GM12878 (cell line): ENCODE measurements at places on chromosomes 12 and 14.
A peak's percentile ranks its signal among the peaks of the same experiment; 100 is the strongest.

DNA sequence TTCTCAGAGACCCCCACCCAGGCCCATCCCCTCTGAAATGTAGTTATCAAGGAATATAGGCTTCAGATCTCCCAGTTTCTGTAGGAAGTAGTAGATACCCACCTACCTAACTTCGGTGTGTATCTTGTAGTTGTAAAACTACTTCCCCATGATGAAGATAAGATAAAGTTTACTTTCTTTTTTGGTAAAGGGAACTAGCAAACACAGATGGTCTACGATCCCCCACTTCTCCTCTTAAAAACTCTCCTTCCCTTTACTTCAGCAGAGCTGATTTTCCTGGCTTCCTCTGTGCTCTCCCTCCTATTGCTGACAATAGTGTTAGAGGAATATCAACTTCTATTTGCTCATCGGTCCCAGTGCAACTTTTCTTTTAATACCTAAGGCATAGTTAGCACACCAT is 395.2 kb downstream of the RPL10L start:
- DNase-seq, result no peak

- DNase-seq, result peak; percentile 43
Measured at GRCh38 chr12:118238888-118239287, 103.0 kb downstream of the PEBP1 start.

DNA sequence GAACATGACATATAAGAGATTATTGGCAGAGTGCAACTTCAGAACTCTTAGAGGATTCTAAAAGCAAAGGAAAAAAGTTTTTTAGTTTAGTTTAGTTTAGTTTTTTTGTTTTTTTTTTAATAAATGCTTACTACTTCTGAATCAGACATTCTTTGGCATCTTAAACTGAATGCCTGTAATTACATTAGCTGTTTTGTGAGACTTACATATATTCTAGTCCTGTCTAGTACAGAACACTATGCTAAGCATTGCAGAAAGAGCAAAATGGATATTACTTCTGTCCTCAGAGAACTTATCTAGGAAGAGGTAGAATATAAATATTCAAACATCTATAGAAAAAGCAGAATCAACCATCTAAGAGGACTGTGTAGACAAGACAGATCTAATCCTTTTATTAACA is 133.2 kb downstream of the RAD51B start:
- no peak for DNase-seq

- DNase-seq, result no peak
Measured at GRCh38 chr12:109329003-109329402, 18.7 kb upstream of the MYO1H start.

GRCh38 chr12:58906917-58907316 is 13.4 kb downstream of the LRIG3 start:
- DNase-seq, result no peak

DNA sequence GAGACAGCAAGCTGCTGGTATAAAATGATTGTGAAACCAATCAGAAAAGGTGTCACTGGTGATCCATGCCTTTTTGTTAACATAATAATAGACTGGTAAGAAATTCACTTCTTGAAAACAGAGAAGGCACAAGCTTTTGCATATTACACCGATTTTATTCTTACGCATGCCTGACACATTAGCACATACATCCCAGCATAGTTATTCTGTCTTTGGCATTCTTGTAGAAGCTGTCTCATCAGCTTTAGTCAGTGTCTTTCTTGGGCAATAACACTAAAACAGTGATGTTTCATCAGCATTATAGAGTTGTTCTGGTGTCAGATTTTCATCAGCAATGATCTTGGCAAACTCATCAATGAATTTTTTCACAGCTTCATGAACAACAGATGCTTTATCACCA is 283.4 kb upstream of the TMTC1 start:
- DNase-seq, result no peak

DNA sequence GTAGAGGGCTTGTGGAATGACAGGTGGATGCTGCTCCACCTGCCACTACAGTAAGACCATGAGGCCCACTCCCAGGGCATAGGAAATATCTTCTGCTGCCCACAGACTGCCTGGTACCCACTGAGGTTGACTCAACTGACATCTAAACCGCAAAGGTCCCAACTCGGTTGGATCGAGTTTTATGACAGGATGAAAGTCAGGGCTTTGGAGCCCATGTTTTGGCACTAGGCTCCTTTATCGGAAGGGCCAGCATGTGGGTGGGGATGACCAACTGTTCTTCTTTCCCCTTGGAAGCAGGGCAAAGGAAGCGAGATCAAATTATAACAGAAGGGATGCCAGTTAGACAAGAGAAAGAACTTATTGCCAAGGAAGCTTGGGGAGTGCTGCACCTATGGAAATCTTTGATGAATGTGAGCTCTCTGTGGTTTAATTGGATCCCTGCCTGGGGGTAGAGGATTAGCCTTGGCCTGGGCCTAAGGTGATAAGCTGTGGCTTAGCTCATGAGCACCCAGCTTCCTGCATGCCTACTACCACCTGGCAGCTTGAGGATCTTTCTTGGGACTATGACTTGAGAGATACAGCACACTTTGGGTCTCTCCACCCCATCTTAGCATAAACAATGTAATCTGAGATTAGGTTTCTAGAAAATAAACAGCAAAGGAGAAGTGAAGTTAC is 121.8 kb downstream of the KCNA5 start:
- no peak for DNase-seq

DNA sequence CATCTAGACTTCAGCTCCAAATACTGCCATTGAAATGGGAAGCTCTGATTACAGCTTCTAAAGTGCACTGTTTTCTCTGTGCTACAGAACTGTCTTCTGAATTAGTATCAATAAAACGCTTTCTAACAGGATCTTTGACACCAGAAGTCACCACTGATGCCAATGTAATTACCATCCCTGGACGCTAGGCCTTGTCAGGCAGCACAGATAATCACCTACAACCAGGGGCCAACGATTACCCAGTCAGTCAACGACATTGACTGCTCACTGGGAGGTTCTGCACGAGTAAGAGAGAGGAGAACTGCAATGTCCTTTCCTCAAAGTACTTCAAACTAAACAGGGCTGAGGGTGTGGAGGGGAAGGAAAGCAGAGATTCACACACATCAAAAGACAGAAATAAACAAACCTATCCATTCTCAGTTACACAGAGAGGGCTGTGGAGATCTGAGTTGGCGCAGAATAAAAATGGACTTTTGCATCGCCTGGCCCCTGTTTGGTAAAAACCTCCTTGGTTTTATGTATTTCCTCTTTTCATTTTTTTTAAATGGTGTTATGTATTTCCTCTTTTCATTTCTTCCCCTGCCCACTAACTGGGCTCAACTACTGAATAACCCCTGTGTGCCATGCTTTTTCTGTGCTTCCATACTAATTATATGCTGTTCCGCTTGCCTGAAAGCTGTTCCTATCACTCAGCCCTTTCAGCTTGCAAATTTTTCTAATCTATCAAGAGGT is 492.2 kb downstream of the APAF1 start:
- no peak for DNase-seq

- no peak for DNase-seq
Measured at GRCh38 chr12:107126796-107127481, 33.6 kb upstream of the CRY1 start.

DNA sequence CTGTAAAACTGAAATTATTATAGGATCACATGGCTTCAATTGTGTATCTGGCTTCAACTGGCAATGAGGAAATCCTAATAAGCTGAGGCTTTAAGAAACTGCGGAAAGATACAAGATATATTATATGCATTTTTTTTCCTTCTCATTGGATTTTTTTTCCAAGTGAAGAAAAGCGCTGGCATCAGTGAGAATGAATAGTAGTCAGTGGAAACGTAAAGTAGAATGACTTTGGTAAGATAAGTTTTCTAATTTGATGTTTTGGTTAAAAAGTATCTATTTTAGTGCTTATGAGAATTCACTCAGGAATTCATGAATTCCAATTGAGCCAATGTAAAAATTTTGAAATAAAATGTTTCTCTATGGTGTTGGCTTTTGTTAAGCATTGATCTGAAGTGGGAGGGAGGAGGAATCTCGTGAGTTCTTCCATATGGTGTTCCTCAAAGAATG is 173.5 kb upstream of the FRMD6 start:
- no peak for DNase-seq

GRCh38 chr14:70780396-70781075 is 28.8 kb downstream of the MAP3K9 start:
- DNase-seq, result peak; percentile 66

GRCh38 chr12:114343585-114344302 is 62.2 kb downstream of the TBX5 start:
- no peak for DNase-seq

DNA sequence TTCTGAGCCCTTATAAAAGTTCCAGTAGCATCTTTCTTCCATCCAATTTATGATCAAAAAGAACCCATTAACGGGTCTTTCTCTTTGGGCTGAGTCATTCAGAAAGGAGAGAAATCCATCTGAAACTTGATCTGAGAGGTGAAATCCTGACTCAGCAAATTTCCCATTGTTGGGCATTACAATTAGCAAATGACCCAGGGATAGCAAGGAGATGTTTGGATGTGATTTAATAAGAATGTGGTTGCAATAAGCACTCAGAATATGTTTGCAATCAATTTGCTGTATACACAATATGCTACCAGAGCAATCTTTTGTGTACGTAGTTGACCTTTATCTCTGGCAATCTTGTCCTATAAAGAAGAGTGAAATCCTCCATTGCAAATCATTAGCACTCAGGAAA is 122.7 kb downstream of the CCDC60 start:
- DNase-seq, result no peak

DNA sequence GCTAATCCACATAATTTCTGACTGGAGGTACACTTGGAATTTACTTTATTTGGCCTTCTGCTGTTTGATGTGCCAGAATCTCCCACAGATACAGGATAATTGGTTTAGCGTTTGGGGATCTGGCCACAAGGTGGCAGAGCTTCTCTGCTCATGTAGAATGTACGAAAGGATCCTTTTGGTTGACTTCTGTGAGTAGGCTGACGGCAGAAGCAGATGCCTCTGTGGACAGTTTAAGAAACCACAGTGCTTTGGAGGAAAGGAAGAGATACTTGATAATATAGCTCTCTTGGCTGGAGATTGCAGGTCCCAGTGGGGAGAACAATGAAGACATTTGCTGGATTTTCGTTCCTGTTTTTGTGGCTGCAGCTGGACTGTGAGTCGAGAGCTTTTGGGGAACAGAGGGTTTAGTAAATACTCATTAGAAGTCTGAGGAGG is 75.3 kb upstream of the OR4E1 start:
- DNase-seq, result no peak

DNA sequence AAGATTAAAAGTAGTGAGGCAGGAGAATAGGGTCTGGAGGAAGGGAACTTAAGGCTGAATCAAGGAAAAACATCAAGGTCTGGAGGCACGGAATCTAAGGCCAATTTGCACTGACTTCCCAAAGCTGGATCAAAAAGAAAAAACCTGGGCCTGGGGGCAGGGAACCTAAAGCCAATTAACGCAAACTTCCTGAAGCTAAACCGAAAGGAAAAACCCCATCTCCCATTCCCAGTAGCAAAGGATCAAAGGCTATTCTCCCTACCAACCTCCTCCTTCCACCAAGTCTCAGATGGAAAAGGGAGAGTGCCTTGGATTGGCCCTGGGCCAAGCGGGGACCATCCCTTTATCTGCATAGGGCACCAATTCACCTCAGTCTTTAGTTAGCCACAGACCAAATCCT is 384.2 kb downstream of the GRIN2B start:
- no peak for DNase-seq

- DNase-seq, result no peak
Measured at GRCh38 chr14:82521191-82521590, 987.5 kb upstream of the SEL1L start.

GRCh38 chr14:69685218-69685616 is 73.8 kb downstream of the SUSD6 start:
- DNase-seq, result no peak

DNA sequence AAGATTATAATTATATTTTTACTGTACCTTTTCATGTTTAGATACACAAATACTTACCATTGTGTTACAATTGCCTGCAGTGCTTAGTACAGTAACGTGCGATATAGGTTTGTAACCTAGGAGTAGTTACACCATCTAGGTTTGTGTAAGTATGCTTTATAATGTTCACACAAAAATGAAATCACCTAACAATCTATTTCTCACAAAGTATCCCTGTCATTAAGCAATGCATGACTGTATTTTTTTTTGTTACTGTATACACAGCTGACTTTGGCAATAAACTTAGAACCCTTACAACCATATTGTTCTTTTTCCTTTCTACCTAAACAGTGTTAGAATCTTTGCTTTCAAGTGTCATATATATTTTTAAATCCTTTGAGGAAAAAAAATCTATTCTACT is 303.0 kb upstream of the E2F7 start:
- DNase-seq, result no peak

GRCh38 chr14:77746064-77746702 is 14.8 kb downstream of the SNW1 start:
- no peak for DNase-seq

DNA sequence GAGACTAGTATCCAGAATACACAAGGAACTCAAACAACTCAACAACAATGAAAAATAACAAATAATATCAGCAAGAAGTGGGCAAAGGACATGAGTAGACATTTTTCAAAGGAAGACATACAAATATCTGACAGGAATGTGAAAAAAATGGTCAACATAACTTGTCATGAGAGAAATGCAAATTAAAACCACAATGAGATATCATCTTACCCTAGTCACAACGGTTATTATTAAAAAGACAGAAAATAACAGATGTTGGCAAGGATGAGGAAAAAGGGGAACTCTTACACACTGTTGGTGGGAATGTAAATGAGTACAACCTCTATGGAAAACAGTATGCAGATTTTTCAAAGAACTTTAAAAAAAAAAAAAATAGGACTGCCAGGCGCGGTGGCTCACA is 20.4 kb downstream of the VWF start:
- DNase-seq, result no peak

- DNase-seq, result no peak
Measured at GRCh38 chr14:99538275-99538674, 57.1 kb downstream of the CCNK start.

DNA sequence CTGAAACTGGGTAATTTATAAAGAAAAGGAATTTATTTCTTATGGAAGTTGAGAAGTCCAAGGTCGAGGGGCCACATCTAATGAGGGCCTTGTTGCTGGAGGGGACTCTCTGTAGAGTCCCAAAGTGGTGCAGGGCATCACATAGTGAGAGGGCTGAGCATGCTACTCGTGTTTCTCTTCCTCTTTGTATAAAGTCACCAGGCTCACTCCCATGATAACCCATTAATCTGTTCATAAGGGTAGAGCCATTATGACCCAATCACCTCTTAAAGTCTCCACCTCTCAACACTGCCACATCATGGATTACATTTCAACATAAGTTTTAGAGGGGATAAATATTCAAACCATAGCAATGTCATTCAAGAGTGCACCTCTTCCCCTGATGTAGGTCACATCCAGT is 79.1 kb upstream of the ATP2B1 start:
- DNase-seq, result no peak

DNA sequence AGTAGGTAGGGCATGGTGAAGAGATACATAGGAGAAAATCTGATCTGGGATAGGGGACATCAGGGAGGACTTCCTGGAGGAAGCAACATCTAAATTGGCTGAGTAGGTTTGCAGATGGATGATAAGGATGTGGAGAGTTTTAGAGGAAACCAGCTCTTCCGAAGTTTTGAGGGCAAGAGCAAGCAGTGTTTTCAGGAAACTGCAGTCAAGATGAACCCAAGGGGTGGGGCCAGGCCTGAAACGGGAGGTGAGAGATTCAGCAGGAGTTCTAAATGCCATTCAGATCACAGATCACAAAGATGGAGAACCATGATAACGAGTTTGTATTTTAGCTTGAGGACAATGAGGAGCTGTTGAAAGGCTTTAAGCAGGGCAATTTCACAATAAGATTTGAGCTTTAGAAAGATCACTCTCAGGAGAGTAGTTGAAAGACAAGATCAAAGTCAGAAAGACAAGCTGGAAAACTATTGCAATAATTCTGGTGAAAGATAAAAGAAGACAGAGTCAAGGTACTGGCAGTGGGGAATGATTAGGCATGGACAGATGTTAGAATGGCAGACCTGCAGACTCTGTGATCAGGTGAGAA is 70.1 kb upstream of the PLXNC1 start:
- DNase-seq, result no peak
